ENCODE measurements at places on chromosomes 11 and 22.

DNA sequence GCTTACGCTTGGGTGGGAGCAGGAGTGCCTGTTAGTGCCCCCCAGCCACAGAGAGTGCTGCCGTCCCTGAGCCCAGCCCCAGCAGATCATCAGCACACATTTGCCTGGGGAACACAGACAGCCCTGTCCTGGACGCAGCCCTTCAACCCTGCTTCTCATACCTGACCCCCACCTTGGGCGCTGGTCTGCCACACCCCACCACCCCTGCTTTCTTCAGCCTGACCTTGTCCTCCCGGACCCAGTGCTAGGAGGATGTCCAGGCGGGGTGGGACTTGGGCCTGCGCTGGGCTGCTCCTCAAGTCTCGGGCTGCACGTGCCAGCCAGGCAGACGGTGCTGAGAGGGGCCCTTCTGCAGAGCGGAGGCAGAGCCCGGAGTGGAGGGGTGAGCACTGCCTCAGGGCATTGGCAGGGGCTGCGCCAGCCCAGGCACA, 119.2 kb downstream of the KCNQ1OT1 start:
- no peak for DNase-seq

DNA sequence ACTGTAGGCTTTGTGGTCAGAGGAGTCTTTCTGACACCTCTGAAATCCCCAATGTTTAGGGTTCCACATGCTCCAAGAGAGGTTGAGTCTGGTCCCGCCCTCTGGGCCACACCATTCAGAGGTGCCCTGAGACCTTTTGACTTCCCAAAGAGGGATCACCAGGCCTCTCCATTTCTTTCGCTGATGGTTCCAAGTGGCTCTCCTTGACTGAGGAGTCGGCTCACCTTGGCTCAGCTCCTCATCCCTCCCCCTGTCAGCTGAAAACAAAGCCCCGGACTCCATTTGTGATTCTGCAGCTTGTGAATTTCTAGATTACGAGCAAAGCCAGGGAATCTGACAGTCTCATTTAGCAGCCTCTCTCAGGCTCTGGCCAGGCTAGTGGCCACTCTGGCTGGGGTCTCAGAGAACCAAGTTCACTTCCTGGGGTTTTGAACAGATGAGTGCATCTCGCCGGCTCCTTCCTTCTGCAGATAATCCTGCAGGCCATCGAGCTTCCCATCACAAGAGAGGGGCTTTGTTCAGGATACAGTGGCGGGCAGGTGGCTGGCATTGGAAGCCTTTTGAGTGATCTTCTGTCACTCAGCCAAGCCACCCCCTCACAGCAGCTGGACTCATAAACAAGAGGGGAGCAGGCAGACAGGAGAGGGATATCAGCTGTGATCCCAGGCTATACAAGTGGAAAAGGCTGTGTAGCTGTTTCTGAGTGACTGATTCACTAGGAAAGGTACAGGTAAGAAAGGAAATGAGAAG, 102.9 kb downstream of the TRIM29 start:
- no peak for DNase-seq

GRCh38 chr11:123211149-123211852, 16.3 kb upstream of the CLMP start:
- no peak for DNase-seq

- DNase-seq = no peak
Measured at GRCh38 chr11:61256710-61257482, 15.9 kb downstream of the PGA5 start.

GRCh38 chr11:76844511-76844910, 16.2 kb upstream of the ACER3 start:
- no peak for DNase-seq
